ENCODE measurements at places on chromosomes 13 and 19. TPM values are rescaled to one million over a fixed set of nuclear protein-coding genes. Genes with fewer than 3 reads are reported as not detected.

FARP1 gene
- 6.6 TPM for total RNA-seq

KLK14 gene
- not detected for total RNA-seq

GAPDHS gene
- total RNA-seq, result not detected

KIR3DL2 gene
- not detected for total RNA-seq

LACC1 gene
- 11.1 TPM for total RNA-seq

TGFBR3L gene
- total RNA-seq, result not detected

PALM3 gene
- not detected for total RNA-seq

TSKS gene
- not detected for total RNA-seq

ZNF585A gene
- 4.2 TPM for total RNA-seq

TSHZ3 gene
- total RNA-seq, result 2.3 TPM
